ENCODE measurements at places on chromosomes 4 and X.

GRCh38 chr4:129446074-129446473 is 350.1 kb downstream of the C4orf33 start:
- no peak for DNase-seq

GRCh38 chrX:121161501-121161933 is 114.1 kb downstream of the GLUD2 start:
- no peak for DNase-seq

GRCh38 chrX:134908356-134908755 is 82.4 kb upstream of the SMIM10 start:
- DNase-seq, result no peak

DNA sequence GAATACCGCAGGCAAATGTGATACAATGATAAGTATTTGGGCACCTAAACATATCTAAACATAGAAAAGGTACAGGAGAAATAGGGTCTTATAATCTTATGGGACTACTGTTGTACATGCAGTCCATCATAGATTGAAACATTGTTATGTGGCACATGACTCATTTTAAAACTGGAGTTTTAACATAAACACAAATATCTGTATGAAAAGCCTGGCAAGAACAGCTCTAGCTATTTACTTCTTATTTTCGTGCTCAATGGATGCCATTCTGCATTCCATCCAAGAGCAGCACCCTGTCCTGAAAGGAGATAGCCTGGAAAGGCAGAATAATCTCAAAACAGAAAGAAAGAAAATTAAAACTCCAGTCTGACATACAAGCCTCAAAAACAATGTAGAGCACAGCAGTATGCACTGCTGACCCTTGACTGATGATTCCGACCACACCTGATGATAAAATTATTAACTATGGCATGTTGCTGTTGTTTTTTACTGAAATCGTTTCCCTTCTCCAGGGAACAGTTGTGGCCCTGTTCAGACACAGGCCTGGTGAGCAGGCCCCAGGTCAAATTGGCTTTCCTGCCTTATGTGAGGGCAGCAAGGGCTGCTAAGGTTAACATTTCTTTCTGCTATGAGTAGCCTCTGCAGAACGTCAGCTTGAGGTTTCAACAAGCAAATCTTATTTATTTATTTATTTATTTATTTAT is 152.7 kb downstream of the APBB2 start:
- no peak for DNase-seq

- no peak for DNase-seq
Observed at GRCh38 chr4:65538571-65538970, 131.7 kb downstream of the EPHA5 start.

DNA sequence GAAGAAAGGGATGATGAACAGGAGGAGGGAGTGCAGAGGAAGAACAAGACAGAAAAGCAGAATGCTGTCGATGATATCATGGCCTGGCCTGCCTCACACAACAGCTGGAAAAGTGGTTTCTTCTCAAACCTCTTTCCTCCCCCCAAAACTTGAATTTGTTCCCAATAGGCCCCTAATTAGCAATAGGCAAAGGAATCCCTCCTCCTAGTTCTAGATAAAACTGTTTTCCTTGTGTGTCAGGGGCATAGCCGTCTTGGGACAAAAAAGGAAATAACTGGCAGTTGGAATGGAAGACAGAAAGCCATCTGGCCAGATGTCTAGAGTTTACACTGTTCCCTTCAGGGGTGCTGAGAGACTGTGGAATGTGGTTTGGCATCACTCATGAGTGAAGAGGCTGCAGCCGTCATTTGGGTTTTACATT is 177.8 kb upstream of the C1QTNF7 start:
- DNase-seq, result no peak

DNA sequence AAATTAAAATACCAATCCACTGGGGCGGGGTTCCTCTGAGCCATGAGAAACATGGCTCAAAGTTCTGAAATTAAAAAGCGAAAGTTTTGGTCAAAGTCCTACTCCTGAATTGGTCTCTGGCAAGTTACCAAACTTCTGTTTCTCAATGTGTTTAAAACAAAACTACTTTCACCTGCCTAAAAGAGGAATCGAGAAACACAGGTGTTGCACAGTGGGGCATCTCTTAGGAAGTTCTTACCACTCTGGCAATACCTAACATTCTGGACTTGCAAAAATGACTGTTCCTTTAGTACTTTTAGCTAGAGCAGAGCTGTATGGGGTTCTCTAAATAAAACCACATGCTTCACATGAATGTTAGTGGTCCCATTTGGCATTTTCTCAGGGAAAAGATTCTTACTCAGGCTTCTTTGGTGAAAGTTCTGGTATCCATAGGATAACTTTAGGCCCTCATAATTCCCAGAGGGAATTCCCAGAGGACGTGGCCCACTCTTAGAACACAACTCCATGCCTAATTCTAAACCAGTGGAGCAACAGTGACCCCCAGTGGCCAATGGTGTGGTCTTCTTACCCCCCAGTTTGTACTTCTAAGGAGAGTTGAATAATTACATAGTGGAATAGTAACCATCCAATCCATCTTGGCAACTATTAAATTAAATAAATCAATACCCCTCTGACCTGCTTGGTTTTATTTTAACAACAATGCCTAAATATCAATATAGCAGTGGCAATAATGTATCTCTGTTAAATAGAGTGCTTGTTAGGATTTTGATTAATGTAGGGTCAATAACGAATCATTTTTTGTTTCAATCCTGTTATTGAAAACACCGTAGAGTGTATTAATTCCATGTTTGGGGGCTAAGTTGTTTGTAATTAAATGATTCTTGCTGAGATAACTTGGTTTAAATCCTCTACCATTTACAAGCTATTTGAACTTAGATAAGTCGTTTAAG is 21.9 kb downstream of the BMP3 start:
- peak; percentile 34 for DNase-seq

DNA sequence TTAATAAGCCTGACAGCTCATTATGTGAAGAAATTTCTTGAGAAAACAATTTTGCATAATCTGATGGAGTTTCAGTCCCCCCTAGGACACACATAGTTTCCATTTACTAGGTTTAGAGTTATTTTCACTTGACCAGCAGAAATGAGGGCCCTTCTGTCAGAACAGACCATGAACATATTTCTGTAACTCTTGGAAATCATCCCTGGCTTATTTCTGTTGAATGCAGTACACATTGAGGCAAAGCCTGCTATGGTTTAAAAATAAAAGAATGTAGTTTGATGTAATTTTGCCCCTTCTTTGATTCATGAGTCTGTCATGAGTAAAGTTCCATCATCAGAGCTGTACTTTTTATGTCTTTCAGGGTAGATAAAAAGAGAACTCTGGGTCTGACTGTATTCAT is 104.6 kb upstream of the ETNPPL start:
- no peak for DNase-seq

DNA sequence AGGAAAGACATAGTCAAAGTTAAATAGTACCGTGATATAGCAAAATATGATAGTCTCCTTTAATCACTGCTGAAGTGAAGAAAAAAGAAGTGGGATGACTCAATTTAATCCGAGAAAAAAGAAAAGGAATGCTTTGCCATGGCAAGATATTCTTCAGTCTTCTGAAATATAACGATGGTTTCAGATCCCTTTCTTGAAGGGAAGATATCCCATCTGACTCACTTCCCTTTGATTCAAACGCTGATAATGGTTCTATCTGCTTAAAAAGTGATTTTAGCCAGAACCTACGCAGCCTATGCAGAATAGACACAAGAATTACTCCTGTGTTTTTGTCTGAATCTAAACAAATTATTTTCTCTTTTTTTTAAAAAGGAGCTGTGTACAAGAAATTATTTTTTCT is 68.1 kb upstream of the FTHL17 start:
- DNase-seq, result no peak

GRCh38 chr4:110815950-110816349 is 193.1 kb upstream of the PITX2 start:
- DNase-seq, result no peak

GRCh38 chr4:52836678-52837077 is 25.4 kb upstream of the RASL11B start:
- DNase-seq, result no peak

DNA sequence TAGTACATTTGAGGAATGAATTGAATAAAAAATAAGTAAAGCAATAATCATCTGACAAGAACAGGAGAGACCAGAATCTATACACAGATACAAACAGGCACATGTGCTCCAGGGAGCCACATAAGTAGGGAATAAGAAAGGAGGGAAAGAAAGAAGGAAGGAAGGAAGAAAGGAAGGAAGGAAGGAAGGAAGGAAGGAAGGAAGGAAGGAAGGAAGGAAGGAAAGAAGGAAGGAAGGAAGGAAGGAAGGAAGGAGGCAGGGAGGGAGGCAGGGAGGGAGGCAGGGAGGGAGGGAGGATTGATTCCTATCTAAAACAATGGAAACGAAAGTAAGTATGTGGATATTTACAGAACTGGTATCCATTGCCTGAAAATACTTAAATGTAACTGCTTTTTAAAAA is 475.8 kb downstream of the NLGN4X start:
- DNase-seq, result no peak

GRCh38 chr4:181690498-181690897 is 552.7 kb upstream of the TENM3 start:
- DNase-seq, result no peak

DNA sequence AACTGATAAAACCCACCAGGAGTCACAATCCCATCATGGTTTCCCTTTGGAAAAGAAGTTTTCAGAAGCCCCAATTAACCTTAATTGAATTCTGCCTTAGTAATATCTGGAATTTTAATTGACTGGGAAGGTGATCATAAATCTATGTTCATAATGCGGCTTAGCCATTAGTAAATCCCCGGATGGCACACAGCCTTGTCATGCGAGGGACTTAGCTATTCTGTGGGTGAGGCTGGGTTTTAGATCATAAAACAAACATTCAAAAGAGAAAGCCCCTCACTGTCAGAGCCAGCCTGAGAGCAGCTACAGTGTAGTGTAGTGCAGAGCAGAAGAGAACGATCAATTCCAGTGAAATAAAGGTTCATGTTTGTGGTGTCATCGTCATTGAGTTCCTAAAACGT is 124.0 kb upstream of the NOCT start:
- no peak for DNase-seq

DNA sequence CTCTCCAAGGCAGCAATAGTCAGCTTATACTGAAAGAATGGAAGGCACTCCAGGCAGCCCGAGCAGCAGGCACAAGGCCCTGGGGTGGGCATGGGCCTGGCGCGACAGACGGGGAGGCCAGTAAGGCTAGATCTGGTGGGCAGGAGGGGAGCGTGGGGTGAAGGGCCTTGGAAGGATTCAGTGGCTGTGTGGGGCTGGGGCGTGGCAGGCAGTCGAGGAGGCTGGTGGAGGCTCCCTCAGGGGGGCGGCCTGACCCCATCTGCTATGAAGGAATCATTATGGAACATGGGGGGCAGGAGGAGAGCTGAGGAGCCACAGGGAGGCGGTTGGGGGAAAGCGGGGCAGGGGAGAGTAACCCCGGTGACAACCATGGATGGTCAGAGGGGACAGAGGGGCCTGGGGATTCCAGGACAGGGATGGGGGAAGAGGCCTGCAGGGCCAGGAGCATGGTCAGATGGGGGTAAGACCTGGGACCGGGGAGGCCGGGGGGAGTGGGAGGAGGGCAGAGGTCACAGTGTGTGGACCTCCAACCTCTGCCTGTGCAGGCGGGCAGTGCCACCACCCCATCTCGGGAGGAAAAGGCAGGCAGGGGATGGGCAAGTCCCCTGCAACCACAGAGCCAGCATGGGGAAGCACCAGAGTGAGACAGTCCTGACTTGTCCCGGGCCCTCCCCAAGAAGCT is 70.3 kb downstream of the ACOX3 start:
- no peak for DNase-seq

DNA sequence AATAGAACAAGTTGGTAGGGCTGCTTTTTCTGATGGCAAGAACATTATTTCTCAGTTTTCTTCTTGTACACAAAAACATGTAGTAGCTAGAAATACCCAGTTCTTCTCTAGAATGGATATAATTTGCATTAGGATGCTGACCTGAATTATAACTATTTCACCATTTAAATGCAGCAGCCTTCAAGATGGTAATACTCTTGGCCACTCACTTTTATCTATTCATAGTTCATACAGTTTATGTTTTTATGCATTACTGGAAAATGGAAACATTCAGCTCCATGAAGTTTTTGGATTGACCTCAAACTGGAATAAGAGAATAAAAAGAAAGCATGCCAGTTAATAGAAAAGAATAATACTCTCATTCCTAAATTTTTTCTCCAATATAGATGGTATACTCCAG is 487.4 kb downstream of the PABPC4L start:
- no peak for DNase-seq

- DNase-seq, result no peak
Observed at GRCh38 chrX:42886519-42886918, 108.6 kb upstream of the PPP1R2C start.

- no peak for DNase-seq
Observed at GRCh38 chr4:138510053-138510452, 267.9 kb upstream of the SLC7A11 start.

DNA sequence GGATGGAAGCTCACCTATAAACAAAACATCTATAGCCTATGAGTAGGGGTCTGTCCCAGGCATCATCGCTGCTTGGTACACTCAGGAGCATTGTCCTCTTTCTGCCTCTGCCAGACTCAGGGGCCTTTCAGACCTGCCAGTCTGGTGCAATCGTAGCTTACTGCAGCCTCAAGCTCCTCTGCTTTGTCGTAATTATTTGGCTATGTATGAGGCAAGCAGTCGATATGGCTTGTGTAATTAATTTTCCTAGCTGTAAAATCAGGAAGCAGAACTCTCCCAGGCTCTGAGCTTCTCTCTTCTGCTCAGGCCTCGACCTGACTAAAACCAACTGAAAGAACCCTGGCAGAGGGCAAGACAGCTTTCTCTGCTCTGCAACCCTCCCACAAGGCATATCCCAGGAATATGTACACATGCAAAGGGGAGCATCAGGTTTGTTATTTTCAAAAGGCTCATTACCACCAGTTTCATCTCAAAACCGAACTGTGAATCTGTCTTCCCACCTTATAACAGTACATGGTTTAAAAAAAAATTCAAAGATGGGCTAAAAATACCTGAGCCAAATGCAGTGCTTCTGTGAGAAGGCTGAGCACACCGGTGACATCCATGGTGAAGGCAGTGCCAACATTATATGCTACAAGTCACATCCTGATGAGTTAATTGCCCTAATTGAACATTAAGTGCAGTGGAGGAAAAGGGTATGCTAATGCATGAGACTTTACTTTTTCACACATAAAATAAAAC is 309.2 kb upstream of the EMCN start:
- DNase-seq, result no peak

- DNase-seq, result no peak
Observed at GRCh38 chr4:155544547-155544946, 122.1 kb upstream of the GUCY1A1 start.
